ENCODE measurements at places on chromosomes 13 and 19.

- no peak for ATAC-seq
Measured at GRCh38 chr13:88552966-88553365, 881.8 kb downstream of the SLITRK5 start.

GRCh38 chr13:21078501-21078900 lies 17.1 kb upstream of the LATS2 start:
- no peak for ATAC-seq

DNA sequence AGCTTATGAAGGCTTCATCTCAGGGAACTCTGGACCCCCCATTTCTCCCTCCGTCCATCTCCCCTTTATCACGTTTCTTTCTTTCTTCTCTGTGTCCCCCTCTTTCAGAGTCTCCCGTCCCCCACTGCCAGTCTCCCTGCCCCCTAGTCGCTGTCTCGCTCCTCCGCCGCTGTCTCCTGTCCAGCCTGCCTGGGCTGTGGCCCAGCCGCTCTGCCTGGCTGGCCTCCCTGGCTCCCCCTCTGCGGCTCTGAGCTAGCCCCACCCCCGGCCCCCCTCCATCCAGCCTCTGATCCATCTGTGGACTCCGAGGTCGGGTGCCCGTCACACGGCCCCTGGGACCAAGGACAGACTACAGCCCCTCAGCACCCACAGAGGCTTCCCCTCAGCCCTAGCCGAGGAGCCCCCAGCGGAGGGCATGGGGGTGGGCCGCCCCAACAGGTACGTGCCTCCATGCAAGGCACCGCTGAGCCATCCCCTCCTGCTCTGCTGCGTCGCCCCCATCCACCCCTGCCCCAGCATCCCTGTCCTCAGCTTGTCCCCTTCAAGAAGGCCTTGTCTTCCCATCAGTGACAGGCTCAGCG lies 1.1 kb upstream of the KCNJ14 start:
- no peak for ATAC-seq

- peak; percentile 78 for ATAC-seq
Measured at GRCh38 chr13:52851137-52851962, 2.9 kb upstream of the PCDH8 start.

DNA sequence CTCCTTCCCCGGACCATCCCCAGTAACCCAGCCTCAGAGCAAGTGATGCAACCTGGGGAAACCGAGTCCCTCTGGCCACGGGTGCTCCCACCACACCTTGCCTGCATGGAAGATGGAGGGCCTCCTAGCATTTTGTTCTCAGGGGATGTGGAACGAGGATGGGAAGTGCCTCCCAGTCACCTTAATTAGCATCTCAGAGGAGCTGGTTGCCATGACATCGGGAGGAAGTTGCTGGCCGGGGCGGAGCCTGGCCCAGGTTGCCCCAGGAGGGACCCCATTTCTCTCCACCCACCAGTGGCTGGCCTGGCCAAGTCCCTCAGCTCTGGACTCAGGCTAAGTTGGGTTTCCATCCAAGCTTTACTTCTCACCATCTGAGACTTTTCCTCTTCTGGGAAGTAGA lies 24.1 kb upstream of the PTPRS start:
- no peak for ATAC-seq

- no peak for ATAC-seq
Measured at GRCh38 chr19:5803441-5803751, 1.5 kb upstream of the NRTN start.

- no peak for ATAC-seq
Measured at GRCh38 chr13:75316427-75316826, 165.5 kb downstream of the TBC1D4 start.

GRCh38 chr13:23852351-23852750 lies 36.8 kb downstream of the MIPEP start:
- ATAC-seq = no peak

- peak; percentile 54 for ATAC-seq
Measured at GRCh38 chr13:114222461-114222968, 12.2 kb upstream of the CDC16 start.

GRCh38 chr13:29883941-29884518 lies 33.6 kb upstream of the UBL3 start:
- no peak for ATAC-seq

DNA sequence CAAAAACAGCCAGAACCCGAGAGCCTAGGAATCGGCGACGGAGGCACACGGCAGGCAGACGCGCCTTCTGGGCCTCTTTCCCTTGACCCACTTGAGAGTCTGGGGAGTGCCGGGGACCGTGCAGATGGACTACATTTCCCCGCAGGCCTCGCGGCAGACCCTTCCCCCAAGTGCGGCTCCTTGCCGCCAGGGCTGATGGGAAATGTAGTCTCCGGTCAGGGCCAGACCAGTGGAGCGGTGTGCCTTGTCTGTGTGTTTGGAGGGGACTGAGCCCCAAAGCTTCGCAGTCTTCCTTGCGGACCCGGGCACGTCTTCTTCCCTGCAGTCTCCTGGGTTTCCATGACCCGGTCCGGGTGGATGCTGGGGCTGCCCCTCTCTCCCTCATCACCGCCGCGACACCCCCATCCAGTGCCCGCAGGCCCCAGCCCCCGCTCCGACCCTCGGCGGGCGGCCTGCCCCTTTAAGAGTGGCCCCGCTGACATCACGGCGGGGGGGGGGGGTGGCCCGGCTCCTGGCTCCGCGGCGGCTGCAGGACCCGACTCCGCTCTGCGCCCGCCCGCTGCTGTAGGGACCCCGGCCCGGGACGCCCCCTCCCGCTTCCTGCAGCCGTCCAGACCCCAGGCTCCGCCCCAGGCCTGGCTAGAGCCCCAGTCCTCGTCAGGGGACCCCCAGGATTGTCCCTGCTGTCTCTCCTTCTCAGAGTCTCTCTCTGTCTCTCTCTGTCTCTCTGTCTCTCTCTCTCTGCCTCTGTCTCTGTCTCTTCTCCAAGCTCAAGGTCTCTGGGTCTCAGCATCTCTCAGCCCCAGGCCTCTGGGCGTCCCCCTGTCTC lies 758 bp upstream of the CACNG7 start:
- ATAC-seq = no peak

GRCh38 chr19:308471-309205 lies 17.4 kb upstream of the PLPP2 start:
- peak; percentile 20 for ATAC-seq

GRCh38 chr13:59674616-59675015 lies 489.1 kb downstream of the DIAPH3 start:
- ATAC-seq = no peak

- no peak for ATAC-seq
Measured at GRCh38 chr13:37195621-37196020, 90.2 kb upstream of the CSNK1A1L start.

- peak; percentile 93 for ATAC-seq
Measured at GRCh38 chr13:30529085-30529834, 63.5 kb upstream of the HMGB1 start.

- no peak for ATAC-seq
Measured at GRCh38 chr13:68030152-68030809, 800.1 kb upstream of the PCDH9 start.

- ATAC-seq = no peak
Measured at GRCh38 chr13:29679396-29680053, 84.0 kb upstream of the SLC7A1 start.

GRCh38 chr13:59099182-59099974 lies 1064.3 kb downstream of the DIAPH3 start:
- ATAC-seq = no peak

DNA sequence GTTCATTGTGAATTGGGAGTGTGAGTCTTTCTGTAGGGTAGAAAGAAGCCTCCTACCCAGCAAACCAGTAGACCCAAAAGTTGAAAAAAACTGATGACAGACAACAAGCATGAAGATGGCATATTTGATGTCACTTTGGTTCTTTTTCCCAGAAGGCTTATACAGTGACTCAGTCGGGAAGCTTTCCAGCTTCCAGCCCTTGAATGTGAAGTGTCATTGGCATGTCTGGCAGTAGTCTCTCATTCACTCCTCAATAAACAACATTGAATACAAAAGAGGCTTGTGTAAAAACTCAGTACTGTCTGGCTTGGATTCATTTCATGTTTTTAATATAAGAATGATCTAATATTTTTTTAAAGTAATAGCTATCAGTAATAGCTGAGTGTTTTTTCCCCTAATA lies 68.7 kb downstream of the IPO5 start:
- no peak for ATAC-seq

- ATAC-seq = no peak
Measured at GRCh38 chr13:99263126-99263785, 5.1 kb upstream of the GPR18 start.

DNA sequence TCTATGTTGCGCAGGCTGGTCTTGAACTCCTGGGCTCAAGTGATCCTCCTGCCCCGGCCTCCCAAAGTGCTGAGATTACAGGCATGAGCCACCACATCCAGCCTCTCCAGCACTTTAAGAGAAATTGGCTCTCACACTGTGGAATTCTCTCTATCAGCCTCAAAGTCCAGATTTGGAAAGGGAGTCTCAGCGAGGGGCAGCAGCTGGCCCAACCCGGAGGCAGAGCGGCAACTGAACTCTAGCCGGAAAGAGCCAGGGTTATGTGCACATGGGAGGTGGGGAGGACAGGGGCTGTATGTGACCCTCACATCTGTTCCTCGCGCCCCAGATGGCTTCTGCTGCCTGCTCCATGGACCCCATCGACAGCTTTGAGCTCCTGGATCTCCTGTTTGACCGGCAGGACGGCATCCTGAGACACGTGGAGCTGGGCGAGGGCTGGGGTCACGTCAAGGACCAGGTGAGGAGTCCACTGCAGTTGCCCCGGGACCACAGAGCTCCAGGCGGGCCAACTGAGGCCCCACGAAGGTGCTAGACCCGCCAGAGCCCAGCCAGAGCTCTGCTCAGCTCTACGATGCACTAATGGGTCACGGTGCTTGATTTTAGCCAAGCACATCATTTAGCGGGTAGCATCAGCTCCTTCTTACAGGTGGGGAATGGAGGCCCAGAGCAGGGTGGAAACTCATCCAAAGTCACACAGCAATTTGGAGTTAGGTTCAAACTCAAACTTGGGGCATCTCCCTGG lies 1.3 kb downstream of the CREB3L3 start:
- ATAC-seq = no peak

GRCh38 chr13:69477451-69477850 lies 630.2 kb upstream of the ATXN8OS start:
- ATAC-seq = no peak

DNA sequence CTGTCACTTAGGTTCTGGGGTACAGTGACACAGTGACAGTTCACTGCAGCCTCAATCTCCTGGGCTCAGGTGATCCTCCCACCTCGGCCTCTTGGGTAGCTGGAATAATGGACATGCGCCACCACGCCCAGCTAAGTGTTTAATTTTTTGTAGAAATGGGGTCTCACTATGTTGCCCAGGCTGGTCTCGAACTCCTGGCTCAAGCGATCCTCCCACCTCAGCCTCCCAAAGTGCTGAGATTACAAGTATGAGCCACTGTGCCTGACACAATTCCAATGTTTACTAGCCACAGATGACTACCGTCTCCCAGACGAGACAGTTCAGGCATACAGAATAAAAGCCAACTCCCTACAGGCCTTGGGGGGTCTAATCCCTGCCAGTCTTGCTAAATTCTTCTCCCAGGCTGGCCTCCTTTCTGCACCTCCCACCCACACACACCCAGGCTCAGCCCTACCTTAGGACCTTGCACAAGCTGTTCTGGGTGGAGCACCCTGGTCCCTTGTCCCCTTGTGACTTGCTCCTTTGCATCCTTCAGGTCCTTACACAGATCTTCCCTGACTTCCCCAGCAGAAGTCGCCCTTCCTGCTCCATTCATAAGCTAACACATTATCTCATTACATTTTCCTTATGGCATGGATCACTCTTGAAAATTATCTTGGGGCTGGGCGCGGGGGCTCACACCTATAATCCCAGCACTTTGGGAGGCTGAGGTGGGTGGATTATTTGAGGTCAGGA lies 106.4 kb downstream of the INSR start:
- ATAC-seq = no peak

DNA sequence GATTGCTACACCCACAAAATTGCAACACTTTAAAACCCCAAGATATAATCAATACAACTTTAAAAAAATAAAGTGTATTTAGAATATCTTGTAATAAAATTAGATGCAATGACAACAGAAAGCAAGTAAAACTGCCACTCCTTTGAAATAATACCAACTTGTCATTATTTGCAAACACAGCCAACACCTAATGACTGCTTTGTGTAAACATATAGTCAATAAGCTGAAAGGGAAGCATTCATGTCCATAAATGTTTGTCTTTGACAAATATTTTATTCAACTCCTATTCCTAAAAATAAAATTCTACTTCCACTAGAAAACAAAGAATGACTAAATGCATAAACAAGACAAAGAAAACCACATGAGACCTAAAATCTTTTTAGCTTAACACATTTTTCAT lies 6.6 kb downstream of the SMAD9 start:
- no peak for ATAC-seq

GRCh38 chr13:60754211-60755090 lies 357.4 kb downstream of the TDRD3 start:
- ATAC-seq = no peak

GRCh38 chr19:15173746-15174404 lies 26.9 kb downstream of the NOTCH3 start:
- ATAC-seq = no peak

DNA sequence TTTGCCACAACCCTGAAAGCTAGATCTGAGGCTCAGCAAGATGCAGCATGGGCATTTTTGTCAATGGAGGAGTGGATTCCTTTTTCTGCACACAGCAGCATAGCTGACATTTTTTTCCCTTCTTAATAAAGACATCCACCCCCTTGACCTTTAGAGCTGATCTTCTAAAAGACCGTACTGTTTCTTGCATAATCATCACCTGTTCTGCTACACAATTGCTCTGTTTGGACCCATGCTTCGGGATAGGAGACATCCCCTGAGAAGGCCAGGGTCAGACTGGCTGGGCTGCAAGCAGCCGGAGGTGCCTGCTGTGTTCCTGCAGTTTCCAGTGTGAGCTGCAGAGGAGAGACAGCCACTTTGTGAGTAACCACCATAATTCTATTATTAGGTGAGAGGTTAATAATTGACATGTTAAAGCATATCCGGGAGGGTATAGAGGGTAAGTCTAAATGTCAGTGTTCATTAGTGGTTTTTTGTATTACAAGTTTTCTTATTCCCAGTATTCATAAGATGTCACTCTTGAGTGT lies 108.5 kb upstream of the C1QTNF9B start:
- ATAC-seq = peak; percentile 49

DNA sequence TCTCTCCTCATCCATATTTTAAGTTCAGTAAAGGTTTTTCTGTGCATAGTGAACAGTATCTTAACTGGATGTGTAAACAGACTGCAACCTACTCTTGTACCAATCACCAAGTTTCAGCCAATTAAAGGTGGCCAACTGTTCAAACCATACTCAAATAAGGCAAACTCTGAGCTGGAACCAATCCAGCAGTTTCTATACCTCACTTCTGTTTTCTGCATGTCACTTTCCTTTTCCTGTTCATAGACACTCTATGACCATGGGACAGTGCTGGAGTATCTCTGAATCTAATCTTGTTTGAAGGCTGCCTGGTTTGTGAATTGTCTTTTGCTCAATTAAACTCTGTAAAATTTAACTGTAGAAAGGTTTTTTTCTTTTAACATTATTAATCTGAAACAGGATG lies 470.3 kb upstream of the SLITRK6 start:
- ATAC-seq = no peak

GRCh38 chr13:20291675-20292074 lies 59.6 kb upstream of the GJB6 start:
- ATAC-seq = no peak

- peak; percentile 100 for ATAC-seq
Measured at GRCh38 chr19:12162882-12163806, at the start of gene ZNF136. Gene ZNF136 (plus strand): TSS chr19:12163096. CDS start chr19:12163204, 108 bp downstream.

Data from stimulated activated memory B cell treated with anti-CD40 and anti-IgM and Interleukin-4, amounts not matched to agents 10 μg/mL and 1 μg/mL and 100 μg/mL, for 72 hours (primary cell).